ENCODE measurements at places on chromosomes 13 and 19.

GRCh38 chr13:95239283-95239682 is 62.0 kb downstream of the ABCC4 start:
- no peak for DNase-seq

GRCh38 chr19:27717825-27718224 is 1495.1 kb downstream of the UQCRFS1 start:
- no peak for DNase-seq

DNA sequence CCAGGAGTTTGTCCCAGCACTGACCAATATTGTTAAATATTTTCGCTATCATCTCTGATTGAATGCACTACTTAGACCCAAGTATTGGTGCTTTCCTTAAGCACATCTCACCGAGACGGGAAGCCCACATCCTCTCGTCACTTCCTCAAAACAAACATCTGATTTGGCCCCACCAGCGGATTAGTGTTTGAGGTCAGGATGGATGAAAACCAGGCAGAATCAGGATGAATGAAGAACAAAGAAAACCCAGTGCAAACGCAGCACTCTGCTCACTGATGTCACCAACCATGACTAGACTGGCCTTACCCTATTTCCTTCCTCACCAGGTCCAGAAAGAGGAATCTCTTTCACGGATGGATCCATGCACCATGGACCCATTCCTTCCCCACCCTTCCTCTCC is 6.0 kb downstream of the PLAUR start:
- DNase-seq = peak; percentile 41

- DNase-seq = no peak
These were observed 13.5 kb downstream of the ARL11 start for GRCh38 chr13:49641801-49642291.

- peak; percentile 69 for DNase-seq
These were observed 14.0 kb upstream of the GJA3 start for GRCh38 chr13:20174656-20175405.

DNA sequence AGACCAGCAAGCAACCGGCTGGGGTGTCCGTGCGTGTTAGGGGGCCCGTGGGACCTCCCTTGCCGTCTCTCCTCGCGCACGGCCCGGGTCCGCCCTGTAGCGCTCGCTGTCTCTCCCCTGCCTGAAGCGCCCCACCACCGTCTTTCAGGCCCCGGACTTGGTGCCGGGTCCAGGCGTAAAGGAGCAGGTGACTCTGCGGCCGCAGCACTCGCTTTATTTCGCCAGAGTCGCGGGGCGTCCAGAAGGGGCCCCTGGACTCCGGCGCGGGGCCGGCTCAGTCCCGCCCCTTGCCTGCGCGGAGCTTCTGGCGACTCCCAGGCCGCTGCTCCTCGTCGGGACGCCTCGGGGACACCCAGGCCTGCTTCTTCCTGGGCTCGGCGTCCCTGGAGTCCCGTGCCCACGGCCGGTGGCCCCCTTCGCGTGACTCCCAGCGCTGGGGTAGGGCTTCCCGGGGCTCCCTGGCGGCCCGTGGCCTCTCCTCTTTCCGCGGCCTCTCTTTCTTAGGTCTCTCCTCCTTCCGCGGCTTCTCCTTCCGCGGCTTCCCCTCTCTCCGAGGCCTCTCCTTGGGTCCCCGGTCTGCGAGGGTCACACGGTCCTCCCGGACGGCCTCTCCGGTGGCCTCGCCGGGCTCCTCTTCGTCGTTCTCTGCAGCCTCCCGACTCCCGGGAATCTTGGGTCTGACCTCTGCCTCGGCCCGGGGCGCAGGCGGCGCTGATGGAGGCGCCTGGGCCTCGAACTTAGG is 3.1 kb downstream of the AMH start:
- DNase-seq = no peak

DNA sequence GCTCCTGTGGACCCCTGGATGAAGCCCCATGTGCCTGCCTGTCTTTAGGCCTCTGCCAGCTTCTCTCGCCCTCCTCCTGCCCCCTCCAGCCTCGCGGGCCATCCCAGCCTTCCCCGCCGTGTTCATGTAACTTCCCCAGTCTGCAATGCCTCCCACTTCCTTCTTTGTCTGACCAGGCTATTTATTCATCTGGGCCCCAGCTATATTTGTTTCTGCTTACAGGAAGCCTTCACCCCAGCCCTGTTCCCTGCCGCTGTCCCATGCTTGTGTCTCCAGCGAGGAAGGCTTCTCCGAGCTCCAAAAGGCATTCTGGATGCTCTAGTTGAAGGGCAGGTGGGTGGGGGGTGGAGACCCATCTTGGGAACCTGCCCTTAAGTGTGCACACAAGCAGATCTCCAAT is 7.9 kb upstream of the C3 start:
- DNase-seq = no peak

GRCh38 chr19:57314146-57314545 is 6.1 kb upstream of the ZNF543 start:
- no peak for DNase-seq

GRCh38 chr13:33279414-33280278 is 5.9 kb downstream of the STARD13 start:
- DNase-seq = no peak

- DNase-seq = no peak
These were observed 23.5 kb upstream of the CD177 start for GRCh38 chr19:43329989-43330388.

GRCh38 chr13:98524793-98525192 is 52.1 kb downstream of the STK24 start:
- DNase-seq = no peak
